Retina (tissue), 1 donor: ENCODE measurements at places on chromosomes 7 and 10.

GRCh38 chr7:13532028-13532753 lies 457.3 kb downstream of the ETV1 start:
- no peak for DNase-seq

- no peak for DNase-seq
Measured at GRCh38 chr10:59358576-59358975, 3.8 kb downstream of the FAM13C start.

GRCh38 chr7:143284591-143285469 lies at the start of gene TMEM139:
Gene TMEM139, plus strand, starts transcription at chr7:143284958. Its CDS starts 1,000 bp downstream, at chr7:143285958.
- DNase-seq, result no peak

- DNase-seq, result no peak
Measured at GRCh38 chr7:23062452-23062851, 43.1 kb upstream of the KLHL7 start.

DNA sequence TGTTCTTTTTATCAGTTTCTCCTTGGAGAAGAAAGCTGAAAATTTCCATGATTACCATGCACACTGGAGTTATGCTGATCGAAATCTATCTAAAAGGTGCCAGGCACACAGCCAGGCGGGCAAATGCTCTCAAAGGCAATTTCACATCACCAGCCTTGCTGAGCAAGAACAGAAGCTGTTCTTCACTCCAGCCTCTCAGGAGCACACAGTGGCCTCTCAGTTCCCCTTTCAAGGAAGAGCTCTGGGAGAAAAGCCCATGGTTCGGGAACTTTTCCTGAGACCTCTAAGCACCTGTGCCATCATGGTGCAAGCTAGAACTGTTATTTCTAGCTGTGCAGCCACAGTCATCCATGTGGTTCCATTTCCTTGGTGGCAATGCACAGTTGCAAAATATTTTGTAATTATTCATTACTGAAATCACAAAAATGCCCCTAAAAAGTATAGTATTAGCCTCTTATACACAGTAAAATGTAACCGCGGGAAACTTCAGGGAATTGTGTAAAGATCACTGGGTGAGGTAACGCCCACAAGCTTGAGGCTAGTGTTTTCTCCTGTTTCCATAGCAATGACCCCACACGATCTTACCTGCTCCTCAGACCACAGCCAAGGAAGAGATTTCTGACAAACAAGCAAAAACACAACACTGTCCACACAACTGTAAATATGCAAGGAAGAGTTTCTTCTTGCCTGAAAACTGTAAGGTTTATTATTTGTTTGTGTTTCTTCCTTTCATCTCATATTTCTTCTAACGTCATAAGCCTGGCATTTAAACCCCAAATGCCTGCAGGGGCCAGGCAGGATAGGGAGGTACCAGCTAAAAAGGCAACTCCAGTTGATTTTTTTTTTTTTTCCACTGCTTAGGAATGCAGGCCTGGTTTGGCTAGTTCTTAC lies 121.2 kb downstream of the FAM107B start:
- DNase-seq, result peak; percentile 39

DNA sequence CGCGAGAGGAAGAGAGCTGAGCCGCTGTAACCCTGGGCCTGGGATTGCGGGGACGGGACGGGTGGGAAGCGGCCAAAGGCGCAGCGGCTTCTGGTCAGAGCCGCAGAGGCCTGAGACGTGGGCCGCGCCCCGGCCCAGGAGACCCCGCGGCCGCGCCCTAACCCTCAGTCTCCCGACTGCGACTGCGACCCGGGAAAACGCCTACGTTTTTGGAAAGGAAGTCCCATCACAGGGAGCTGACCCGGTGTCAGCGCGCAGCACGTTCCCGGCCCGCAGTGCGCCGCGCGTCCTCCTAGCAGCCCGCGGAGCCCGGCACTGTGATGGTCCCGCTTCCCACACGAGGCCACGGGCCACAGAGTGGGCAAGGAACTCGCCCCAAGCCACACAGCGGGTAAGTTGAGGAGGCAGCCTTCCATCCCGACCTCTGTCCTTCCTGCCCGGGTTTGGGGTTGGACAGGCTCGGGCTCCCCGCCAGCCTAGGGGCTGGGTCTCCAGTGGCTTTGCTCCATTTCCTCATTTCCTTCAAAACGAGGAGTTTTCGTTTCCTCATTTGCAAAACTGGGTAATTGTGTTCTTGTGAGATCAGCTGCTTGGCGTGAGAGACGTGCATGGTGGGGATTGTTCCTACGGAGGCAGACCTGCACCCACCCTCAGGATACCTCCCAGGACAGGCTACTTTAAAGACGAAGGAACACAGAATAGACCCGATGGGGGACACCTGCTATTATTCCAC lies 1.2 kb downstream of the GPNMB start:
- DNase-seq, result peak; percentile 55

- peak; percentile 82 for DNase-seq
Measured at GRCh38 chr10:106705681-106706100, 458.8 kb downstream of the SORCS1 start.

DNA sequence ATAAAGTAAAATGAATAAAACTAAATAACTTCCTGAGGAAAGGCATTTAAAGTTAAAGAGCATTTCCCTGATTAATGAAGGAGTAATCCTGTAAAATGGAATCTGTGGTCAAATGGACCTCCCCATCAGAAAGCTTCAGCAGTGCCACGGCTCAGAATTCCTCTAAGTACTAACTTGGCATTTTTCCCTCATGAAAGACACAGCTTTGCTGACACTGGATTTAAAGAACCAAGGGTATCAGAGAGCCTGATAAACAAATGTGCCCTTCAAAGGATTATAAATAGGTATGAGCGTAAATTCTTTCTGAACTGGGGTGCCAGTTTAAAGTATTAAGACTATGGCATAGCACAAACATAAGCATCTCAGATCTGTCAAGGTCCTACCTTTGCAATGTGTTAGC lies 24.2 kb upstream of the RNF148 start:
- no peak for DNase-seq

- no peak for DNase-seq
Measured at GRCh38 chr7:1659696-1660095, 10.4 kb upstream of the ELFN1 start.

GRCh38 chr10:79483948-79484347 lies 28.4 kb upstream of the EIF5AL1 start:
- DNase-seq, result no peak

- DNase-seq, result no peak
Measured at GRCh38 chr10:60649485-60650377, 128.5 kb upstream of the CDK1 start.

DNA sequence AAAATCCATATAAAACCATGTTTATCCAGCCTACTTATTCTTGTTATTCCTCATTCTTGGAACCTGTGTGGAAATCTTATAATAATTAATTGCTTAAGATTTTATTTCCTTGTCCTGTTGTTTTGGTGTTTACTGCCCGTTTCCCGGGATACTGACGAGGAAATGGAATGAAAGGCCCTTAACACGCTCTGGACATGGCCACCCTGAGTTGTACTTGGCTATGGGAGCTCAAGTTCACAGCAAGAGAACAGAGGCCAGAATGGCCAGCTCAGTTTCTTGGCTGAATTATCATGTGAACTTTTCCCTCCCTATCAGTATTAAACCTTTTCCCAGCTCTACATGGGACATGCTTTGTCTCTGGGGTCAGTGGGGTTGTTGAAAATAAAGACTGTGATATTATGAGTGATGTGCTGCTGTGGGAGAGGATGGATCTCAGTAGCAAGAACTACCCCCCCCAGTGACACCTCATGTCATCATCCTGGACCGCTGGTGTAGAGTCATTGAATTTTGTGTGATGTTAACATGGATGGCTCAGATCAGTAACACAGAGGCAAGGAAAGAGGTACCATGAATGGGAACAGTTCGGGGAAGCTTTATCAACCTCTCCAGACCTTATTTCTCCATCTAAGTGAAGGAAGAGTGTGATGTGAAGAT lies 87.0 kb upstream of the IGFBP3 start:
- no peak for DNase-seq
